ENCODE measurements at places on chromosomes 13 and 19.

DNA sequence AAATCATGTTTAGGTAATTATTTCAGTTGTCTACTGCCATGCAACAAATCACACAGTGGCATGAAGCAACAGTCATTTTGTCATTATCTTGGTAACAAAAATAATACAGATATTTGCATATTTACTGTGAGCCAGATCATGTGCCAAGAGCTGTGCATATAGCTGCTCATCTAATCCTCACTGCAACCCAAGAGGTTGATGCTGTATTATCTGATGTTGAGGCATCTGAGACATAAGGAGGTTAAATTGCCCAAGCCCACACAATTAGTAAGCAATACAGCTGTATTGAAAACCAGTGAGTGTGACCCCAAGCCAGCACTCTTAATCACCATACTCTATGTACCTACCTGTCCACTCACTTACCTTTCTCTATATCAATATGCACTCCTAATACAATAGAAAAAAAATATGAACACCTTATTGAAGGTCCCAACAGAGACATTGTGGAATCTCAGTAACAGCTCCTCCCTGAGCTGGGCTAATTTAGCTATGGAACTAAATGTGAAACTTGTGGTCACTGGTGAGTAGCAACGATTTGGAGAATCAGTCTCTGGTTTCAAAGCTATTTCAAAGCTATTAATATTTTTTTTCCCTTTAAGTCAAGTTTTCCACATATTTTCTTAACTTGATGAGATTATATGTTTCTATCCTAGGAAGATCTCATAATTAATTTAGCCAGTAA is 185.2 kb downstream of the KLF12 start:
- DNase-seq: no peak

DNA sequence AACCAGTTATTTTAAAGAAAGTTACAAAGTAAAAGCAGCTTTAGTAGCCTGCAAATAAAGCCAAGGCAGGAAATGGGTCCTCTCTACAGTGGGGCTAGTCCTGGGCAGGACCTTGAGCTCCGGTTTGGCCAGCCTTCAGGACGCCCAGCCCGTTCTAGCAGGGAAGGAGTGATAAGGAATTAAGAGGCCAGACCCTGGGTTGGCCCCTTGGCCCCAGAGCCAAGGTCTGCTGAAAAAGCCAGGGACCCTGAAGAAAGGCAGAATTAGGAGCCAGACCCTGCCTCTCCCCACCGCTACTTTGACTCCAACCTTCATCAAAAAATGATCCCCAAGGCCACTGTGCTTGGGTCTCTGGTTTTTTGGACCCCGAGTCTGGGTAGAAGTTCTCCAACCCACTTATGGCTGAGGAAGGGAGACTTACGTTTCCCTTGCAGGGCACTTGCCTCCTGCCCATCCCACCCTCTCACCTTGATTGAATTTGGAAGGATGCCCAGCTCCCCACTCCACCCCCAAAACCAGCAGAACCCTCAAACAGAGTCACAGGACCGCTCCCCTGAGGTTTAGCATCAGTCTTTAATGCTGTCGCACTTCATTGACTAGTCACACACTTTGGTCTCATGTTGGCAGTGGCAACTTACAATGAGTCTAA is 3.9 kb downstream of the DNAJB1 start:
- DNase-seq: no peak

DNA sequence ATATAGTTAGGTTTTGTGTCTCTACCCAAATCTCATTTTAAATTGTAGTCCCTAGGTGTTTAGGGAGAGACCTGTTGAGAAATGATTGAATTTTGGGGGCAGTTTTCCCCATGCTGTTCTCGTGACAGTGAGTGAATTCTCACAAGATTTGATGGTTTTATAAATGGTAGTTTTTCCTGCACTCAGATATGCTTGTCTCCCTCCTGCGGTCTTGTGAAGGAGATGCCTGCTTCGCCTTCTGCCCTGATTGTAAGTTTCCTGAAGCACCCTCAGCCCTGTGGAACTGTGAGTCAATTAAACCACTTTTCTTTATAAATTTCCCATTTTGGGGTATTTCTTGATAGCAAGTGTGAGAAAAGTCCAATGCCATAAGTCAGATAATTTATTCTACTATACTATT is 1977.5 kb upstream of the PCDH20 start:
- no peak for DNase-seq

- no peak for DNase-seq
Observed at GRCh38 chr13:79775830-79776229, 294.9 kb downstream of the NDFIP2 start.

- no peak for DNase-seq
Observed at GRCh38 chr13:73245246-73245645, 186.4 kb downstream of the KLF5 start.

- no peak for DNase-seq
Observed at GRCh38 chr13:108944760-108945159, 315.3 kb downstream of the MYO16 start.

DNA sequence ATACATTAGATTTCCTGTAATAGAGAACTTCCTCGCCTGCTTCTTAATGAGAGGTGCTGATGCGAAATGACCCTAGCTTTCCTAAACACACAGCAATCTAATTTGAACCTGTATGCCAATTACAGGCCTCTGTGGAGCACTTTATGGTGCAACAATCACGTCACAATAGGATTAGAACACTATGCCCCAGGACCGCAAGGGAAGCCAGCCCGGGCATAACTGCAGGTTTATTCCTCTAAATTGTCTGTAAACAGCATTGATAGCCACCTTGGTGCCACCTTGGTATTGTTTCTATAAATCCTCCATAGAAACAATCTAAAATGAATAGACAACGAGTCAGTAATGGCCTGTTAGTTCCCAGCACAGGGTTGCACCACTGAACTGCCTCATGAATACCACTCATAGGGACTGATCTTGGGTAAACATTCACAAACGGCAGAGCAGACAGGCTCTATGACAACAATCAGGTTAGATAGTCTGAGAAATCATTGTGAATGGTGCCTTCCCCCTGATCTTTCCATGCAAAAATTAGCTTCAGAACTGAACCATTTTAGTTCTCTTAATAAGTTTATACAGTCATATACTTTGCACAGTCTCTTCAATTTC is 182.5 kb upstream of the OBI1 start:
- no peak for DNase-seq

DNA sequence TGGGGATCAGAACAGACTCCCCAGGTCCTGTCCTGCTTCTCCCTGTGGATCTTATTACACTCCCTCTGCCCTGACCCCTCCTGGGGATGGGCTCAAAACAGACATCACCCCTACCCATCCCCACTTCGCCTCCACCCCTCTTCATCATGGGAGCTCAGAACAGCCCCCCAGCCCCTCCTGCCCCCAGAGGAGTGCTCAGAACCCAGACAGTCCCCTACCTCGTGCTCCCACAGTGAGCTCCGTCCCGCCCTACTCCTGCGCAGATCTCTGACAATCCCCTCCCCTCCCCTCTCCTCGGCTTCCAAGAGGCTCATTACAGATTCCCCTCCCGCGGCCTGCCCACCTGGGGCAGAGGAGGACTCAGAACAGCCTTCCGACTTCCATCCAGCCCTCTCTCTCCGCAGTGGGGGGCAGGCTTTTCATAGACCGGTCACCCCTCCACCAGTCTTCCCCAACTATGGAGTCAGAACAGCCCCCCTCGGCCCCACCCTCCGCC is 6.1 kb downstream of the NXNL1 start:
- DNase-seq: no peak

GRCh38 chr13:25406377-25406776 is 34.6 kb downstream of the ATP8A2 start:
- DNase-seq: no peak

- DNase-seq: no peak
Observed at GRCh38 chr13:93305886-93306285, 79.3 kb downstream of the GPC6 start.

GRCh38 chr13:96025283-96025682 is 27.9 kb downstream of the UGGT2 start:
- DNase-seq: no peak

- no peak for DNase-seq
Observed at GRCh38 chr13:53408306-53408705, 379.7 kb downstream of the OLFM4 start.

- no peak for DNase-seq
Observed at GRCh38 chr13:44868397-44868796, 120.9 kb downstream of the NUFIP1 start.

Data from stimulated activated CD8-positive, alpha-beta memory T cell treated with anti-CD3 and anti-CD28 coated beads, Interleukin-2, amount 100 ng/mL, for 1 hour (primary cell).